ENCODE measurements at places on chromosomes 12 and 14.

DNA sequence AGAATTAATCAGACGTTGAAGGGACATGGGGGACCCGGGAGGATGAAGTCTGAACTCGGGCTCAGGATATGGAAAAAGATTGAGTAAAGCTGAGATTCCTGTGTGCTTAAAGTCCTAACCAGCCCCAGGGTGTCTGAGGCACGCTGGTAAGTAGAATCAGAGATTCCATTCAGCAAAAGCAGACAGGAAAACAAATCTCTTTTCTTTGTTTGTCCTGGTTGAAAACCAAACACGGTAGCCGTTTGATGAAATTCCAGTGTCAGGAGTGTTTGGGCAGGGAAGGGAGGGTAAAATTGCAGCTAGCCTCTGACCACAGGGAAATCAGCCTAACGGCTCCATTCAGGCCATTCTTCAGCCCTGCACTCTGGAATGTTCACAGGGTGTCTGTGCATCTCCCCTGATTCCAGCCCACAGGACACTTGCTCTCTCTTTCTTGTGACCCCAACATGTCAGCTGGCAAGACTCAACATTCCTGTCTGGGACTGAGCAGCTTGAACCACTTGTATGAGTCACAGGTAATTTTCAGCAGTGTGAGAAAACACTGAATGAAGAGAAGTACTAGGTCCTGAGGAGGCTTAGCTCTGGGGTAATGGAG, 31.0 kb downstream of the NINJ2 start:
- no peak for DNase-seq

GRCh38 chr12:92088805-92089204, 56.8 kb downstream of the BTG1 start:
- no peak for DNase-seq

DNA sequence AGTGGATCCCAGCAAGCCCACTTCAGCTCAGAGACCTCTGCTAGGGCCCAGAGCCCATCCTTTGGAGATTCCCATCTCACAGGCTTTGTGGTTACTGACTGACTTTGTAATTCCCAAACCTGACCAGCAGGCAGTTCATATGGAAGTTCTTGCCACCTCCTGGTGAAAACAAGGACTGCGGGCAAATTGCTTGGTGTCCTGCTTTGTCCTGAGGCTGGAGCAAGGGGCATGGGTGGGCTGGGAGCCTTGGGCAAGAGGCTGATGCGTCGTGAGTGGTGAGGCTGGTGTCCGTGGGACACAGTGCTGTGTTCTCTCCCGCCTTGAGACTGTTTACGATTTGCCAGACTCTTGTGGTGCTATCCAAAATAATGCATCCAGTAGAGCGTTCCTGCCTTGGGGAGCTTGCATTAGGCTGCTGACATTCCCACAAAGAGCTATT, 91.0 kb downstream of the LRRC74A start:
- no peak for DNase-seq

DNA sequence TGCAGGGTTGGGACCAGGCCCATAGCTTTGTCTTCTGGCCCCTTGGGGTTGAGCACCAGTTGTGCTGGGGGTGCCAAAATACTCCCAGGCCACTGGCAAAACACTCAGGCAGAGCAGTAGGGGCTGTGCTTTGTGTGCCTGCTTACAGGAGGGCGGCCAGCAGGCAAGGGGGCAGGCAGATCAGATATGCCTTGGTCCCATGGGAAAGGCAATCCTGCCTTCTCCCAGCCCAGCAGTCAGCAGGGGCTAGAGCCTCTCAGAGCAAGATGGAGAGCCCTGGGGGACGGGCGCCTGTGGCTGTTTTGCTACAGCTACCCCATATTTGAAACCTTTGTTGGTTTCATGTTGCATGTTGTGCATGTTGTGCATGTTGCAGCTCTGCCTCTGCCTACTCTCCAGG, 36.2 kb upstream of the TMX1 start:
- no peak for DNase-seq

- DNase-seq = no peak
Observed at GRCh38 chr12:69653703-69654102, 43.0 kb upstream of the LRRC10 start.

- DNase-seq = no peak
Observed at GRCh38 chr14:56805201-56805991, 4.9 kb downstream of the OTX2 start.

DNA sequence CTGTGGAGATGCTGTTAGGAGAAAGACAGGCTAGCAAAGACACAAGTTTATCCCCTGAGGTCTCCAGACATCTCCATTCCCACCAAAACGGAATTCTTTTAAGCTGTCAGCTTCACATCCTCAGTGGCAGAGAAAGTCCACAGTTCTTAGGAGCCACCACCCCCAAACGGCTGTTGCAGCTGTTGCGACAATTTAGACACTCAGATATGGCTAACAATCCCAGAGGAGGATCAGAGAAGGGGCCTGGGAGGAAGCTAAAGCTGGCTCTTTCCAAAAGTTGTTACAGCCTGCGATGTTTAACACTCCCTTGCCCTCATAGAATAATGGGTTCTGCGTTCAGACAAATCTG, 1.9 kb upstream of the ATP5MC2 start:
- no peak for DNase-seq

DNA sequence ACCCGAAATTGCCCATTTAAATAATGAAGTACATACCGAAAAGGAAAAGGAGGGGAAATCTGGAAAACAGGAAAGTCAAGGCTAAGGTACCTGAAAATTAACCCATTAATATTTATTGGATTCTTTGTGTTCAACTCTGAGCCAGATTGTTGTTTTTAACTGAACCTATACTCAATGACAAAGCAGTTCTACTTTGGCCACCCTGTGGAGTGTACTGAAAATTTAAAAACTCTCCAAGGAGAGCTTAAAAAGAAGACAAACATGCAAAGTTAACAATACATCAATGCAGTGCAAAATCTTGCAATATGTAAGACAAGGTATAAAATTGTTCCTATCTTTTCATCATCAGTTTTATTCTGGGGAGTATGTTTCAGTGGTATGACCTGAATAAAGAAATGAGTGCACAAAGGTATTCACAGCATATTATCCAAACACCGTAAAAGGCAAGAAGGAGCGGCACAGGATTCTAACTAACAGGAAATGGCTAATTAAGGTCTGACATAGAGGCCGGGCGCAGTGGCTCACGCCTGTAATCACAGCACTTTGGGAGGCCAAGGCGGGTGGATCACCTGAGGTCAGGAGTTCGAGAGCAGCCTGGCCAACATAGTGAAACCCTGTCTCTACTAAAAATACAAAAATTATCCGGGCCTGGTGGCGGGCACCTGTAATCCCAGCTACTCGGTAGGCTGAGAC, 1.7 kb downstream of the USP44 start:
- no peak for DNase-seq

- no peak for DNase-seq
Observed at GRCh38 chr12:117986705-117987469, 18.1 kb upstream of the KSR2 start.

DNA sequence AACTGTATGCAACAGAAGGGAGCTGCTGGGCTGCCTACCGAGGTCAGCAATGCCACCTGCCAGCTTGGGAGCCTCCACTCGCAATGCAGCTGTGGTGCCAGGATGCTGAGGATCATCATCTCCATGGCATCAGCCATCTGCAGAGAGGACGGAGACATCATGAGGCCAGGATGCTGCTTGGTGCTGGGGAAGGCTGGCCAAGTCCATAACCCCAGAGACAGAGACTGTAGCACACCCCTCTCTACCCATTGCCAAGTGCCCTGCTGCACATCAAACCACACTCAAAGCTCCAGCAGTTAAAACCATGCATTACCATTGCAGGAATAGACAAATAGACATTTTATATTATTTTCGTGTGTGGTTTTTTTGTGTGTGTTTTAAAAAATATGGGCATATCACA, 43.5 kb downstream of the SVOP start:
- no peak for DNase-seq

All from stimulated activated naive CD4-positive, alpha-beta T cell treated with Interleukin-2 at 50 U/mL for 16 hours (primary cell).